Activated CD8-positive, alpha-beta T cell treated with anti-CD3 and anti-CD28 coated beads, Interleukin-2, amount 10 ng/mL, durations not matched to agents 7 days and 5 days (primary cell): ENCODE measurements at places on chromosomes 1 and 21. TPM values are rescaled to one million over a fixed set of nuclear protein-coding genes. Genes with fewer than 3 reads are reported as not detected.

DNA sequence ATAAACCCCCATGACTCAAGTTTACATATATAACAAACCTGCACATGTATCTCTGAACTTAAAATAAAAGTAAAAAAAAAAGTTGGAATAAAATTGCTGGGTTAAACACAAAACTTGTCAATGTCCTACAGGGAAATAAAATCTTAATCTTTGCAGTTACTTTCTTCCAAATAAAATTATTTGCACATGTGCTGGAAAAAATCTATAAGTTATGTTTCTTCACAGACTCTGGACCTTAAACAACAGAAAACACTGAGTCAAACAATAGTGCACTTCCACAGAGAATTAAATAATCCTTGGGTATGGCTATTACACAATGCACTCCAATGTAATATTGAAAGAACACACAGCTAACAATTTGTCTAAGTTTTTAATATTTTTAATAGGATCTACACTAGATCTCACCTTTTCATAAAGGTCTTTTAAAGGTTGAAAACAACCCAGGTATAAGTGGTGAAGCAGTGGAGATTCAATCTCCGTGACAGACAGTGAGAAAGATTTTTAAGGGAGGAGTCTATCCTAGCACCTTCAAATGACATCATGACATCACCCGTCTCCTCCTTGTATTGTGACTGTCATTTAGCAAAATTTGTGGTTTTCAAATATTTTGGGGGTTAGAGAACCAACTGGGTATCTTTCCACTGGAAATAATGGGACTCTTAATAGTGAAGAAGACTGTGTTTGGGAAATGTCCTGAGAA lies 25.2 kb upstream of the FGGY start:
- no peak for DNase-seq

- DNase-seq: no peak
These were observed 48.7 kb upstream of the PRELP start for GRCh38 chr1:203426870-203427269.

DNA sequence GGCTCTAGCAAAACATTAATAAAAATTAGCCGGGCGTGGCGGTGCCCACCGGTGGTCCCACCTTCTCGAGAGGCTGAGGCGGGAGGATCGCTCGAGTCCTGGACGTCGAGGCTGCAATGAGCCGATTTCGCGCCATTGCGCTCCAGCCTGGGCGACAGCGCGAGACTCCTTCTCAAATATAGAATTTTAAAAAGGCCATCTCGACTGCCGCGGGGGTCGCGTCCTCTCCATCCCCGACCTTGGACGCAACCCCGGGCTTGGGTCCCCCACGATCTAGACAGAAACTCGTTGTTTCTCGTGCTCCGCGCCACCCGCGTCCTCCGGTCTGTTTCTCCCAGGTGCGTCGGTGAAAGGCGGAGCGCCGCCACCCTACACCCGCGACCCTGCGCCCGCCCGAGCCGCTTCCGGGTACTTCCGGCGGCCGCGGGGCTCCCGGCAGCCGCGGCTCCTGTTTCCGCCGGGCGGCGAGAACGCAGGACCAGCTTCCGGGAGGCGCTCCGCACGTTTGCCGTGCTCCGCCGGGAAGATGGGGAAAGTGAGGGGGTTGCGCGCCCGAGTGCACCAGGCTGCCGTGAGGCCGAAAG lies at the start of gene SLX9:
Gene SLX9 (plus strand): TSS at position 498 of the 584 bp plus-strand sequence. CDS start 29 bp downstream, at position 527.
- DNase-seq: peak; percentile 81

The PTGER3 gene
- 2.8 TPM for total RNA-seq

The RGS8 gene
- not detected for total RNA-seq

The UBIAD1 gene
- 30.8 TPM for total RNA-seq
